ENCODE measurements at places on chromosomes 2 and 18.

- no peak for DNase-seq
Measured at GRCh38 chr2:156099382-156099781, 233.1 kb downstream of the NR4A2 start.

DNA sequence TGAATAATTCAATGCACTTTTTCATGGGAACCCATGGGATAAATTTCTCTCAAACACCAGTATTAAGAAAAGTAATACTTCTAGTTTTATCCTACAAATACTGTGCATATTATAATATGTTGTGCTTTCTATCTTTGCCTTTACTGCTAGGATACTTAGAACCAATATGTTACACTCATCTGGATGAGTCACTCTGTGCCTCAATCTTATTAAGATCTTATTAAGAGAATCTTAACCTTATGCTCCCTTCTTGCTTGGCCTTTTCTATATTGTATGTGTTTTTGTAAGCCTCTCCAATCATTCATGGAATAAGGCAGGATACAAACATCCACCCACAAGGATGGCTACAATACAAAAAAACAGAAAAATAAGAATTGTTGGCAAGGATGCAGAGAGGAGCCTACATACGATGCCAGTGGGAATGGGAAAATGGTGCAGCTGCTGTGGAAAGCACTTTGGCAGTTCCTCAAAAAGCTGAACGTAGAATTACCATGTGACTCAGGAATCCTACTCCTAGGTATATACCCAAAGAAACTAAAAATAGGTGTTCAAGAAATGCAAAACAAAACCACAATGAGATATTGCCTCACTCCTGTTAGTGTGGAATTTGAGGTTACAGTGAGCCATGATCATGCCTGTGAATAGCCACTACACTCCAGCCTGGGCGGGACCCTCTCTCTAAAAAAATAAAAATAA lies 10.7 kb upstream of the TWSG1 start:
- no peak for DNase-seq

- no peak for DNase-seq
Measured at GRCh38 chr18:35506024-35506712, 8.4 kb upstream of the INO80C start.

DNA sequence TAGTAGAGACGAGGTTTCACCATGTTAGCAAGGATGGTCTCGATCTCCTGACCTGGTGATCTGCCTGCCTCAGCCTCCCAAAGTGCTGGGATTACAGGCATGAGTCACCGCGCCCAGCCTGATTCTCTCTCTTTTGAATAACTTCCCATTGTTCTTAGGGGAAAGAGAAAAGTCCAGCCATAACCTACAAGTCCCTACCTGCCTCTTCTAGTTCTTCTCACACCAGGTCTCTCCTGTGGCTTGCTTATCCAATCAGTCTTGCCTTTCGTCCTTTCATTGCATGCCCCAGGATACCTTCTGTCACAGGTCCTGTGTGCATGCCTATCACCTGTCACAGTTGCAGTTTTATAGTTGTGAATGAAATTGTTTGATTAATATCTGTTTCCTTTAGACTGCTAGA lies 148.1 kb downstream of the SLC4A3 start:
- no peak for DNase-seq

DNA sequence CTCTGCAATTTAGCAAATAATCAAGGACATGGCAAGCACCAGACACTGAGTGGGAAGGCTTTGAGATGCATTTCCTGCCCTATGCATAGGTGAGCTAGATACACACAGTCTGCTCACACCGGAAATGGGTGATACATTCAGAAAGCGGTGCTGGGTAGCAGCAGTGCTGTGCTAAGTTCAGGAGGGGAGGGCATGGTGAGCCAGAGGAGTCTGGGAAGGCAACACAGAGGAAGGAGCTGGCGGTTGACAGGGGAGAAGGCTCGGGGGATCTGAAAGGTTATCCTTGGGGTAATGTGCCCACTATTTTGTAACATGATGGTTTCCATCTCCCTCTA lies 57.4 kb upstream of the EPAS1 start:
- peak; percentile 31 for DNase-seq

Measured in stimulated activated CD8-positive, alpha-beta memory T cell treated with anti-CD3 and anti-CD28 coated beads, Interleukin-15, amount 100 ng/mL, for 48 hours (primary cell).